ENCODE measurements at places on chromosomes 5 and 9. TPM values are rescaled to one million over a fixed set of nuclear protein-coding genes. Genes with fewer than 3 reads are reported as not detected.

GALNT12 gene
- total RNA-seq = 16.6 TPM

GDNF gene
- total RNA-seq = 0.80 TPM

GPR150 gene
- total RNA-seq = not detected

BBLN gene
- total RNA-seq = 56.1 TPM

DBH gene
- not detected for total RNA-seq

CTXN3 gene
- total RNA-seq = 0.24 TPM

NTRK2 gene
- total RNA-seq = 9.8 TPM
